Activated CD4-positive, alpha-beta T cell treated with anti-CD3 and anti-CD28 coated beads, Interleukin-2, amount 50 U/mL, for 24 hours (primary cell): ENCODE measurements at places on chromosomes 6 and 20.

DNA sequence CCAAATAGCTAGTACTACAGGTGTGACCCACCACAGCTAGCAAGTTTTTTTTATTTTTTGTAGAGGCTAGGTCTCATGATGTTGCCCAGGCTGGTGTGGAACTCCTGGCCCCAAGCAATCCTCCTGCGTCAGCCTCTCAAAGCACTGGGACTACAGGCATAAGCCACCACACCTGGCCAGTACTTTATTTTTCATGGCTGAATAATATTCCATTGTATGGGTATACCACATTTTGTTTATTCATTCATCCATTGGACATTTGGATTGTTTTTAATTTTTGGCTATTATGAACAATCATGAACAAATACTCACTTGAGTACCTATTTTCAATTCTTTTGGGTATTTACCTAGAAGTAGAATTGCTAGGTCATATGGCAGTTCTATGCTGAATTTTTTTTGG lies 7.0 kb upstream of the NXT1 start:
- DNase-seq: no peak

DNA sequence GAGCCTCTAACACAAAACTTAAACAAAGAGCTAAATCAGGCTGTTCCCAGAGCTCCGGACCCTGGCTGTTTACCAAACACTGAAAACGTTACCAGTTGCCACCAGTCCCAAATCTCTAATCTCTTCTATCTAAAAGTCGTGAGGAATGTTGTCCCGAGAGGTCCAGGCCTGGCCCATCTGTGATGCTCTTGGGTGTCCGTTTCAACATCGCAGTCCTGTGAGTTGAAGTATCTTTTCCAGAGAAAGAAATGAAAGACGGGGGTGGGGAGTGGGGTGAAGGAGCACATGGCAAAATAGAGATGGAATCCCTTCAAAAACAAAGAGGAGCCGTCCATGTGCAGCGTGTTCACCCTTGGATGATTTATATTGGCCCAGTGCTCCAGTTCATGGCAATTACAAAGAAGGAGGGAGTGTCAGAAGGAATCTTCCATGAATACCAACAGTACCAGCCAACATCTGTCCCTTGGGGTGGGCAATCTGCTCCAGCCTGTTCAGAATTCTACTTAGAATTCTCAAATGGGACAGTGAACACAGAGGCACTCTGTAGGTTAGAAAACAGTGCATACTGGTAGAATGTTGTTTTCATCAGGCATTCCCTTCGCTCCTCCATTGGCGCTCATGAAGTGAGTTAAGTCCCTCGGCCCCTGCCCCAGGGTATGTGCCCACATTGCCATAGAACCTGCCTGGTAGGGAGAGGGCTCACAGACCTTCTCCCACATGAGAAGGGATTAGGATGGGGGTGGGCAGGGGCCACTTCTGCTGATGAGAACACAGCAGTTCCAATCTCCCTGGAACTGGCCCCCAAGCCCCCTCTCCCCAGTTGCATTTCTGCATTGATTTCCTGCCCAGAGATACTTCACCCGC lies 112.1 kb downstream of the LY86 start:
- DNase-seq: no peak

- DNase-seq: no peak
These were observed 15.1 kb upstream of the TRIM39 start for GRCh38 chr6:30311671-30312070.

DNA sequence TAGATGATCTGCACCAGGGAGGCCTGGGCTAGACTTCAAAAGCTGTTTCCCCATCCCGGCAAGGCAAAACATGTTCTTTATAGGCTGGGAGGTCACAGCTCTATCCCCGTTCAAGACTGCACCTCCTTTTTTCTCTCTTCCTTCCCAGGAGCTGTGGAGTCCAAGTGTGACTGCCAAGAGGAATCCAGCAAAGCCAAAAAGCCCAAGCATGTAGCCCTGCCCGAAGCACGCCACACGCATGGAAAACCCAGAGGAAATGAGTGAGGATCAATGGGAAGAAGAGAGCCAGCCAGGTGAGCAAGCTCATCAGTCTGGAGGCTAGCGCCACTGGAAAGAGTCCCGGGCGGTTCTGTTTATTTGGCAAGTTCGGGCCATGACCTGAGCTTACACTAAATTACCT lies 240.4 kb downstream of the PRL start:
- DNase-seq: no peak

DNA sequence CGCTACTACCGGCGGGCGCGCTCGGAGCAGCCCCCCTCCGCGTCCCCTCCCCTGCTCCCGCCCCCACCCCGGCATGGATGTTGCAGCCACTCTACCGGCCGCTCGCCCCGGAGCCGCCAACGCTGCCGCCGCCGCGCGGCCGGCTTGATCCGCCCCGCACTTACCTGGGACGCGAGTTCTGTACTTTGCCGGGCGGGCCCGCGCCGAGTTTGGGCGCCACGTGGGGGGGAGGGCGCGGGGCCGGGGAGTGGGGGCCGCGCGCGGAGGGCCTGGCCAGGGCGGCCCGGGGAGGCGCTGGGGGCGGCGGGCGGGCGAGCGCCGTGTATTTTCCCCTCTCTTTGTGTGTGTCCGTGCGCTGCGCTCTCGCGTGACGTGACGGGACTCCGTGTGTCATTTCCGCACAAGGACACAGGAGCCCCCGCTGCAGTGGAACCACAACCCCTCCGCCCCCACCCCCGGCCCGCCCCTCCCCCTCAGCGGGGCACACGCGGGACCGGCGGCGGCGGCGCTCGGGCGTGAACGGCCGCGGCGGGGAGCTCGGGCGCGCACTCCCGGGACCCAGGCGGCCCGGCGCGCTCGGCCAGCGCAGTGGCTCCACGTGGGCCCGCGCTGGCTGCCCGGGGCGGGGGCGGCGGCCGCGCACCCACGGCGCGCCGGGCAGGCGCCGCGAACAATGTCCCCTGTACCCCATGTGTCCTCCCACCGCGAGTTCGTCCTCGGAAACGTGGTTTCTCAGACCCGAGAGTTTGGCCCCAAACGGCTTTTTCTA lies at the start of gene BEND3:
TSS of gene BEND3 (minus strand) at position 590 of the 769 bp plus-strand sequence. CDS start 16,230 bp downstream, outside the sequence.
- no peak for DNase-seq

DNA sequence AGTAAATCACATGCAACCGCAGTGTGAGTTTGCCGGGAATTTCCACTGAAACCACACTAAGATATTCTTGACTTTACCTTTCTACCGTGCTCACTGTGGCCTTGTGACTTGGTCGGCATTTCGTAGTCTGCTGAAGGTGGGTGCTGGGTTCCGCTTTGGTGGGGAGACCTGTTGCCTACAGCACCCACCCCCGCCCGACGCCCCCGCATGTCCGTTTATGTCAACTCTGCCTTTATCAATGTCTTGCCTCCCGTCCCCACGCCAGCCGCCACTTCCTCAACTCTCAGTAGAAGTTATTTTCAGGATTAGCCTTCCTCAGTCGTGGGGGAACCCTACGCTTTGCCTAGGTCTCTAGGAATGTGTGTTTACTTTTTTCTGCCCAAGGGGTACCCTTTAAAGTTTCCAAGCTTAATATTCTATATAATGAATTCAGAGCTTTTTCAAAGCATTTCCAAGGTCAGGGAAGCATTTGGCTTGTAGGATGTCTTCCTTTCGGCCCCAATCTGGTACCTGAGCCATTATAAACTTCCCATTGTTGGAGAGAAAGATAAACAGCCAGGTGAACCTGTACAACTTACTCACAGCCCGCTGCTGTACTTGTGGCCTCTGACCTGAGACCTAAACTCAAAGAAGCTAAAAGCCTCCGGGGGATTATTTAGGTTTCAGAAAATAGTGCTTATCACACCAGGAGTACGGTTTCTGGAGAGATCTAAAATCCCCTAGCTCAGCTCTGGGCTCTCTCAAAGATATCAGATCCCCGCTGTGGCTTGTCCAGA lies 54.2 kb downstream of the TBC1D7 start:
- DNase-seq: peak; percentile 29

DNA sequence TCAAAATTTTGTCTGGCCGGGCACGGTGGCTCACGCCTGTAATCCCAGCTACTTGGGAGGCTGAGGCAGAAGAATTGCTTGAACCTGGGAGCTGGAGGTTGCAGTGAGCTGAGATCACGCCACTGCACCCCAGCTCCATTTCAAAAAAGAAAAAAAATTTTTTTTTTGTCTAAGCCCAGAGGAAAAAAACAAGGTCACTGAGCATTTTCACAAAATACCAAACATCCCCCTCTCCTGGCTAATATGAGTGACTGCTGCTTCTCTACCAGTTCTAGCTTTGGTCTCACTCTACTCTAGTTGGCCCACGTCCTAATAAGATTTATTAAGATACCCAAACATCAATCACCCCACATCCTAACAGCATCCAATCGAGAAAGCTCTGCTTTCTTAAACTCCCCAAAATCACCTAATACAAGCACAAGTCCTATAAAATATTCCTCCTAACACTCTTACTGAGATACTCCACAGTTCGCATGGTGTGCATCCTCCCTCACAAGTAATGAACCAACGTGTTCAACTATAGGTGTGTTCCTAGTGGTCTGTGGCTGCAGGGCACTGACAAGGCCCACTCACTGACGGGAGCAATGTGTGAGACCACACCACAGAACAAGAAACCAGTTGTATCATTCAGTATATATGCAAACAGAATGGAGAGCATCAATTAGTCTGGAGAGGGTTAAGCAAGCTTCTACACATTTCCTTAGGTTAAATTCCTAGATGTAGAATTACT lies 64.2 kb downstream of the FKBP5 start:
- DNase-seq: no peak

- no peak for DNase-seq
These were observed 14.0 kb downstream of the ETV7 start for GRCh38 chr6:36373368-36374019.

- DNase-seq: no peak
These were observed 114.9 kb upstream of the DST start for GRCh38 chr6:56757588-56757984.

- DNase-seq: no peak
These were observed 49.4 kb upstream of the COL10A1 start for GRCh38 chr6:116175344-116175743.

DNA sequence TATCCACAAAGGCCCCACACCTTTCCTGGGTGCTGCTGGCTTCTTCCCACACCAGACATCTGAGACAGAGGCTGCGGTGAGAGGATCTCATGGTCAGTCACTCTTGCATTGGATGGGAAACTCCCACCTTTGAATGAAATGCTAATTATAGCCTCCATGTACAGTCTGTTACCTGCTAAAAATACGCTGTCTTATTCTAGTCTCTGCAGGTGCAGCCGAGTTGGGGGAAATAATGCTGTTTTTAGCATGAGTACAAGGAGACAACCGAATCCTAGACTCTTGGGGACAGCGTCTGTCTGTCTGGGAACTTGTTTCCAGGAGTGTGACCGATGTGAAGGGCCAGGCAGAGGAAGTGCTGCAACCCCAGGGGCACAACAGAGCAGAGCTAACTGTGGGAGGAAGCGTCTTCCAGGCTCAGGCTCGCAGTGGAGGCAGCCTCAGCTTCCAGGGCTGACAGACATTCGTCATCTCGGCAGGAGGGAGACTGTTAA lies 286.2 kb downstream of the PREX1 start:
- DNase-seq: no peak

- DNase-seq: no peak
These were observed 20.5 kb downstream of the BCAS4 start for GRCh38 chr20:50815162-50815989.

GRCh38 chr6:23532227-23532626 lies 593.8 kb upstream of the NRSN1 start:
- no peak for DNase-seq

DNA sequence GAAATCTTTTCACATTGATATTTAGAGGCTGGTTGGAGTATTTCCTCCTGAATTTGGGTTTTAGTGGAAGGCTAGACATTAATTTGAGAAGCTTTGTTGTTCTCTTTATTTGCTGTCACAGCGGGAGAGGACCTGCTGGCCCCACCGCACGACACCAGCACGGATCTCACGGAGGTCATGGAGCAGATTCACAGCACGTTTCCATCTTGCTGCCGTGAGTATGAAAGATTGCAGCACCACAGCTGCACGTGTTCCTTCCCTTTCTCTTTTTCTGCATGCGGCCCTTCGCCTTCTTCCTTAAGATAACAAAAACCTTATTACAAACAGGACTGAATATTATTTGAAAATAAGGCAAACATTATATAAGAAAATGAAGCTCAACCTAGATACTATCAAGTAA lies 555.5 kb downstream of the UTRN start:
- no peak for DNase-seq

- DNase-seq: no peak
These were observed 118.4 kb upstream of the LAMP5 start for GRCh38 chr20:9395971-9396370.

DNA sequence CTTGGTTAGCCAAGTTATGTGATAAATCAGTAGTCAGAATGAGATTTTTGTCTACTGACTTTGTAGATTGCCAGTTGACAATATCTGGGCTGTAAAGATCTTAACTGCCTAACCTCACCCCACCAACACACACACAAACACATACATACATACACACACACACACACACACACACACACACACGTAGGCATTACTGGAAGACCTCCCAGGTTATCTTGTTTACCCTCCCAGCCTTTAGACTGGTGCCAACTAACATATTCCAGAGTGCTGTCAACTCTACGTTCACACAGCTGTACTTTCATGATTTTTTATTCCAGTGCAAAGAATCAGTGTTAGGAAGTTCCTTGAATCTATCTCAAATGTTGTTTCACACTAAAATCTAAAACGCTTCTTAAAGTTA lies 38.9 kb downstream of the BMP5 start:
- no peak for DNase-seq

- DNase-seq: no peak
These were observed 110.4 kb downstream of the RIN2 start for GRCh38 chr20:19868441-19868840.
